ENCODE measurements at places on chromosomes 11 and 22. TPM values are rescaled to one million over a fixed set of nuclear protein-coding genes. Genes with fewer than 3 reads are reported as not detected.
A peak's percentile ranks its signal among the peaks of the same experiment; 100 is the strongest.

Gene UBQLNL
- 1.1 TPM for total RNA-seq

Gene GAL
- total RNA-seq: 0.64 TPM

Gene FGF4
- not detected for total RNA-seq

Gene CTSW
- 4.0 TPM for total RNA-seq

Gene DESI1
- total RNA-seq: 23.5 TPM

Gene DRD4
- total RNA-seq: not detected

- DNase-seq: peak; percentile 55
These were observed 5.7 kb downstream of the DNAL4 start for GRCh38 chr22:38788021-38788816.

DNA sequence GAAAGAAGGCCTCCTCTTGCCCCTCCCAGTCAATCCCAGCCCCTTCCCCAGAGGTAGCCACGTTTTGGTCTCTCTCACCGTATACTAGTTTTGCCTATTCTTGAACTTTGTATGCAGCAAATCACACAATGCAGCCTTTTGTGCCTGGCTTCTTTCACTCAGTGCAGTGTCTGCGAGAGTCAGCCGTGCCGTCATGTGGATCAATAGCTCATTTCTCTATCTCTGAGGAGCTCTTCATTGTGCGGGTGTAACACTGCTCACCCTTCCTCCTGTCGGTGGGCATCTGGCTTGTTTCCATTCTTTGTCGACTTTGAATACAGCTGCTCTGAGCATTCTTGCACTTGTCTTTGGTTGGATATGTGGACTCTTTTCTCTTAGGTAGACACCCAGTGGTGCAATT is 146.5 kb downstream of the CACNA1I start:
- DNase-seq: peak; percentile 3

DNA sequence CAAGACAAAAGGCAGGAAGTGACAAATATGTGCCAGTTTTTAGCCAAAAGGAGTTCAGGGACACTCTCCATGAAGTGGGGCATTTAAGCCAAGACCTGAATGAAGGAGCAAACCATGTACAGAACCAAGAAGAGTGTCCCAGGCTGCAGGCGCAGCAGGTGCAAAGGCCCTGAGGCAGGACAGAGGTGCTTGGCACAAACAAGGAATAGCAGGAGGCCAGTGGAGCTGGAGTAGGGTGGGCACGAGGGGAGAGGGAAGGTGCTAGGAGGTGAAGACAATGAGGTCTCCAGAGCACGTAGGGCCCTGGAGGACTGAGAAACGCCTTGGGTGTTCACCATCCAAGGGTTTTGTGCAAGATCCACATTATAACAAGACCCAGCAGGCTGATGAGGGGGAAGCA is 474.1 kb downstream of the MN1 start:
- DNase-seq: no peak

GRCh38 chr11:19349340-19350025 is 108.7 kb upstream of the E2F8 start:
- no peak for DNase-seq

DNA sequence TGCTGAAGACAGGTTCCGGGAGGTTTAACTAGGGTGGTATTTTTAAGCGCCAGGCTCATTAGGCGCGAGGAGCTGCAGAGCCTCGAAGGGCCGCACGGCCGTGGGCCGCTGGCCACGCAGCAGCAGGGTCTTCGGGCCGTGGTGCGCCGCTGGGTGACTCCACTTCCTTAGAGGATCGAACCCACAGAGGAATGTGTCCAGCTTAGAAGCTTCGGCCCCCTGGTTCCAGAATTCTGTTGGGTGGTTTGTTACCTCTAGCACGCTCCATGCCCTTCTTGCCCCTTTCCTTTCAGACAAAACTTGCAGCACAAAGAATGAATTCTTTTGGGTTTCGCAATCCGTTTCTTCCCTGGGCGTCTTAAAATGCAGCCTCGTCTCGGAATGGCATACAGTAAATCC is 773 bp upstream of the PATL1 start:
- peak; percentile 31 for DNase-seq

DNA sequence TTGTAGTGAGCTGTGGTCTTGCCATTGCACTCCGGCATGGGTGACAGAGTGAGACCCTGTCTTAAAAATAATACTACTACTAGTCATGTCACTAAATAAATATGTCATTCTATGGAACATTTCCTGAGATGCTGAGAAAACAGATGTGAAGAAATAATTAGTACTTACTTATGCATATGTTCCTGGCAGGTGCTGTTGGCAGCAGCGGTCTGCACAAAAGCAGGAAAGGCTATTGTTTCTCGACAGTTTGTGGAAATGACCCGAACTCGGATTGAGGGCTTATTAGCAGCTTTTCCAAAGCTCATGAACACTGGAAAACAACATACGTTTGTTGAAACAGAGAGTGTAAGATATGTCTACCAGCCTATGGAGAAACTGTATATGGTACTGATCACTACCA is 8.8 kb downstream of the ARCN1 start:
- DNase-seq: no peak

DNA sequence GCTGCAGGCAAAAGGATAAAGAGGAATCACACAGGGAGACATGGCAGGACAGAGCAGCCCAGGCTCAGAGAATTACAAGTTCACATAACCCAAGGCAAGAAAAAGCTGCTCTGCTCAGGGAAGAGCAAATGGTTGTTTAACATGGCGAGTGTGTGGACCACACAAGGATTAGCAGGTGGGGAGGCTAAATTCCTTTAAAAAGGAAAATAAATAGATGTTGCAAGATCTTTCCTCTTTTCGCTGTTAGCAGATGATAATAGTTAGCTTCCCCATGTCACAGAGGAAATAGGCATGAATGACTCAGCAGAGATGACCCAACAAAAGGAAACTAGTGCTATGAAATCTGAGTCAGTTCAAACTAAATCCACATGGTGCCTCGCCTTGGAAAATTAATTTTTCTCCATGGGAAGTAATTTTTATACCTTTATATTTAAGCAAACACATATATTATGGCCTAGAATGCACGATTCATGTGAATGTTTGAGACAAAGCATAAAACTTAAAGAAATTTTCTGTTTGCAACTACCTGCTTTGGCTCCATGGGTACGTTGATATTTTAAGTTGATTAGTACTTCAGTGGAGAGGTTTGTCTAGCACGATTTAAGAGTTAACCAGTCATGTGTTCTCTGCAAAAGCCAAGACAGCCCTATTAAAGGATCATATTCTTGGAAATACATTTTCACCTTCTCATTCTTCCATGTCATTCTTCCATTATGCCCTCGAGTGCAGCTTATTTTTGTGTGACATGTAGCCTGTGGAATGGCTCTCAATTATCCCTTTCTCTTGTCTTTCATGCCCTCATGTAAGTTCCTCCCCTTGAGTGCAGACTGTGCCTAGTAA is 38.5 kb upstream of the FJX1 start:
- DNase-seq: no peak

DNA sequence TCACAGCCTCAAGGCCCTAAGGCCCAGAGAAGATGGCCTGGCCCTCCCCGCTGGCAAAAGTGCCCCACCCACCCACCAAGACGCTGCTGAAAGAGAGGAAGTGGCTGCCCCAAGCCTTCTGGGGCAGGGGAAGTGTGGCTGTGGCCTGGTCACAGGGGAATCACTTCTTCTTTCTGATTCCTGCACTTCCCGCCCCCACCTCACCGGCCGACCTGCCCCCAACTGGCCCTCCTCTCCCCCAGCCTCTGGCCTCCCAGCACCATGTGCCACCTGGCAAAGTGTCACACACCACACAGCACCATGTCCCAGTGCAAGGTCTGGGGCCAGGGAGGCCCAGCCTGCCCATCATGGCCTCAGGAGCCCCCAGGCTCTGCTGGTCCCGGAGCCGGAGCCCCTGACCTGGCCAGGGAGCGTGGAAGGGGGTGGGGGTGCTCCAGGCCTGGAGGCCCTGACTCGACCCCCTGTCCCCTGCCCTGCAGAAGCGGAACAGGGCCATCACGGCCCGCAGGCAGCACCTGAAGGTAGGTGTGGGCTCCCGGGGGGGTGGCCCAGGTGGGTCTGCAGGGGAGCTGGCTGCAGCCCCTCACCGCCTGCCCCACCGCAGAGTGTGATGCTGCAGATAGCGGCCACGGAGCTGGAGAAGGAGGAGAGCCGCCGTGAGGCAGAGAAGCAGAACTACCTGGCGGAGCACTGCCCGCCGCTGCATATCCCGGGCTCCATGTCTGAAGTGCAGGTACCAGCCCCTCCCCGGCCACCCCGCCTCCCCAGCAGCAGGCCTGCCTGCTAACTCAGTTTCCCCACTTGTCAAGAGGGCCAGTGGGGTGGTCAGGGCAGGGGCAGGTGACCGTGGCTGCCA is 1.4 kb downstream of the TNNI2 start:
- no peak for DNase-seq

DNA sequence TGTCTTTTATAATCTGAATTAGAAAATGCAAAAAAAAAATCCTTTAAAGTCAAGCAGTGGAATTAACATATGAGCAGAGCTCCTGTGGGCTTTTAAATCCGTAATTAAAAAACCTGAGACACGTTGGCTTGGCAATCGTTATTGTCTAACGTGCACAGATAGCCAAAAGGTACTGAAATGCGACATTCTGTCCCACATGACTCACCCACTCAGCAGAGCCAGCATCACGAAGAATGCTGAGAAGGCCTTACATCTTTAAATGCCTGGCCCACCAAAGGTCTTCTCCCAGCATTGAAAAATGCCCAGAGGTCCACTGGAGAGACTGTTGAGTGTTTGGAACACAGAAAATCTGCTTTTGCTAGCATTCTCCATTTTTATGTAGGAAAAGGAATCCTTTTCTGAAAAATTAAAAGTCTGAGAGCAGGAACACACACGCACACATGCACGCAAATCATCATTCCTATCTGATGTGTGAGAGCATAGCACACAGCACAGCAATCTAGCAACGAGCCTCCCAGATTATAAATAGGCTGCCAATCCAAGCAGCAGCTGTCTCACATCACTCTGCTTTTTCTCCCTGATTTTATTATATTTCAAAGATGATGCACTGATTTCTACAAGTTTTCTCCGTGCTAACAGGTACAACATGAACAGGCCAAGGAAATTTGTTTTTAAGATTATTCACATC is 94.5 kb downstream of the PHF21A start:
- DNase-seq: no peak

GRCh38 chr11:118953265-118953664 is 2.8 kb upstream of the UPK2 start:
- DNase-seq: no peak

DNA sequence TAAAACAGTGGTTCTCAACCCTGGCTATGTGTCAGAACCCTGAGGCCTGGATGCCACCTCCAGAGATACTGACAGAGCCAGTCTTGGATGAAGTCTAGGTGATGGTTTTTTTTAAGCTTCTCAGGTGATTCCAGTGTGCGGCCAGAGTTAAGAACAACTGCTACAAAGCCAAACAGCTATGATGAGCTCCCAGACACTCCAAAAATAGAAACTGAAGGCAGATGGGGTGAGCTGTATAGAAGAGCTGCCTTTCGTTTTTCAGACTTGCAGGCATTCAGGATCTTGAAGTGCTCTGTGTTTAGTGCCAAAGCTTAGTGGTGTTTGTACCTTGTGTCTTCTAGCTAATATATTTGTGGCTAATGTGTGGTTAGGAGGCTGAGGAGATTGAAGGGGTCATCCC is 14.2 kb downstream of the SCUBE2 start:
- DNase-seq: no peak

DNA sequence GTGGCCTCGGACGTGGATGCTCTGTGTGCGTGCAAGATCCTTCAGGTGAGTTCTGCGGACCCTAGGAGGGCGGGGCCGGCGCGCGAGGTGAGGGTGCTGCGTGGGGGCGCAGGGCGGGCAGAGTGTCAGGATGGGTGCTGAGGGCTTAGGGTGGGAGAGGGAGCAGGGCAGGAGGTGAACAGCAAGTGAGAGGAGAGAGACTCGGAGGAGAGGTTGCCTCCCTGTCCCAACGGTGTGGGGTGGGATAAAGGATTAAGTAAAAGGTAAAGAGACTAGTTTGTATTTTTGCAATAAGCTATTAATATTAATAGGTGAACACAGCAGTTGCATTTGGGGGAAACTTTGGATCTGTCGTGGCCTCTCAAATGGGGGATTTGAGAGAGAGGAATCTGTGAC is 451 bp downstream of the CDC45 start:
- no peak for DNase-seq

- no peak for DNase-seq
These were observed 31.2 kb downstream of the KMT5B start for GRCh38 chr11:68181719-68182451.

DNA sequence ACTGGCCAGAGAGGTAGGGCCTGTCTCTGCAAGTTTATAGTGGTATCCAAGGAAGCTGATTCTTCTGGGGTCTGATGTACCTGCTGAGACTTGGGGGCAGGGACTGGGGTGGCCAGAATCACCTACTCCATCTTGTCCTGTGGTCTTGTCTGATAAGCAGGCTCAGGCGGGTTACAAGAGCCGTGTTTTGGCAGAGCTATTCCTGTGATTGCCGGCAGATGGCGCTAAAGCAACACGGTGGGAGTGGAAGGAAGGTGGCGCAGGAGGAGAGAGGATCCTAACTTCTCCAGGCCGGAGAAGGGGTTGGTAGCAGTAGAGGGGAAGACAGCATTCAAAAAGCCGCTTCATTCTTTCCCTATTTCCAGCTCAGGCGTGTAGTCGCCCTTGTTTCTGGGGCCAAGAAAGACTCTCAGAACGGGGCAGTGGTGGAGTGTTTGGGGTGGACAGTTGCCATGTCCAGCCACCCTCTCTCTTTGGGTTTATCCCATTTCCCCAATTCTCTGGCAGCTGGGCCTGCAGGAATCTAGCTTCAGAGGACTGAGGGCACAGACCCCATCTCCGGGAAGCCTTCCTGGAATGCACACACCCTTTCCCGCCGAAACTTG is 15.1 kb downstream of the CHRM1 start:
- peak; percentile 84 for DNase-seq

DNA sequence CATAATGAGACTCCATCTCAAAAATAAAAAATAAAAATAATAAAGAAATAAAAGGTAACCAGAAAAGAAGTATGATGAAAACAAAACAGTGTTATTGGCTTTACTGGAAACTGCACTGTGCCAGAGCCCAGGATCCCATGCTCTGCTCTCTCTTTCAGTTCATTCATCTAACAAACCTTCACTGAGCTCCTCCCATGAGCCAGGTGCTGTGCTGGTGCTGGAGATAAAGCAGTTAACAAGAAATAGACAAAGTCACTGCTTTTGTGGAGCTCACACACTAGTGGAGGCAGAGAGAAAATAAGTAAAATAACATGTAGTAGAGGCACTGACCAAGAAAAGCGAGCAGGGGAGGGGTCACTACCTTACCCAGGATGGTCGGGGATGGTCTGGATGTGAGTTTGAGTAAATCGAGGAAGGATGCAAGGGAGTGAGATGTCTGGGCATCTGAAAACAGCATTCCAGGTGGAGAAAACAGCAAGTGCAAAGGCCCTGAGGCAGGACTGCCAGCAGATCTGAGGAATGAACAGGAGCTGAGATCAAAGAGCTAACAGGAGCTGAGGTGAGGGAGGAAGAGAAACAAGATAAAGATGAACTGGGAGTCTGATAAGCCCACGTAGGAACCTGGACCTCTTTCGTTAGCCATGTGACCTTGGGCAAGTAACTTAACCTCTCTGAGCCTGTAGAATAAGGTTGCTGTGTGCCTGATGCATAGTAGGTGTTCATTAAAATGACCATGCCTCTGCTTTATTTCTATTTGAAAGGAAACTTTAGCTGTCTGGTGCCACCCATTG is 31.3 kb upstream of the CD82 start:
- DNase-seq: no peak

GRCh38 chr11:31810779-31811647 is at the start of gene PAX6:
TSS of gene PAX6 (minus strand) at chr11:31811322. CDS start at chr11:31806411, 4,911 bp downstream.
- peak; percentile 50 for DNase-seq
